Karpas-422 (cell line): ENCODE measurements at places on chromosomes 7 and 10.

- no peak for DNase-seq
Observed at GRCh38 chr7:101185258-101185839, 5.3 kb upstream of the NAT16 start.

GRCh38 chr10:93875032-93875358, 18.8 kb upstream of the SLC35G1 start:
- DNase-seq = no peak

GRCh38 chr7:71220210-71220695, 88.3 kb downstream of the GALNT17 start:
- no peak for DNase-seq

GRCh38 chr10:82150123-82150900, 275.3 kb downstream of the NRG3 start:
- peak; percentile 78 for DNase-seq
